Activated T-helper 1 cell treated with anti-CD3 and anti-CD28 coated beads, Interleukin-2, amount 50 U/mL, for 16 hours (primary cell): ENCODE measurements at places on chromosomes 2 and 18.

DNA sequence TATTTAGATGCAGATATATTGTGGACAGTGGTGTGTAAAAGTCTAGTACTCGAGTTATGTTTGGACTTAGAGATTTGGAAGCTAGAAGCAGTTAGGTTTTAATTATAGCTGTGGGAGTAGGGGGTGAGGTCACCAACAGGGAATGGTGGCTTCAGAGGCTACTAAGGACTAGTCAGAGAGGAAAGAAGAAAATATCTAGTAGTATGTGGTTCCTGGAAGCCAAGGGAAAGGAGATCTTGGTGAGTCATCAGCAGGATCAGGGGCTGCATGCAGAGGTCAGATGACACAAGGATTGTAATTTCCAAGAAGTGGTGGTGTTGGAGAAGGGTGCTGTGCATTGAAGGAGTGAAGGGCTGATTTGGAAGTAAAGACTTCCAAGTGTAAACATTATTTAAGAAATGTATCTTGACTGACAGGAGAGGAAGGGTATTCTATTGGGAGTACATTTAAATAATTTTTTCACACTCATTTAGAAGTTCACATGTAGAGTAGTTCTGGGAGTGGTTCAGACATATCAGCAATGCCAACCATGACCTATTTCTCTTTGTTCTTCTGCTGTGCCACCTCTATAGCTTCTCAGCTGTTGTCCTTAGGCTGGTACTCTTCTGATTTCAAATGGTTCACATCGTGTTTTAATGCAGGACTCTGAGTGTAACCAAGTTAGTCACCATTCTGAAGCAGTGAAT is 59.1 kb downstream of the ACSL3 start:
- DNase-seq = no peak

DNA sequence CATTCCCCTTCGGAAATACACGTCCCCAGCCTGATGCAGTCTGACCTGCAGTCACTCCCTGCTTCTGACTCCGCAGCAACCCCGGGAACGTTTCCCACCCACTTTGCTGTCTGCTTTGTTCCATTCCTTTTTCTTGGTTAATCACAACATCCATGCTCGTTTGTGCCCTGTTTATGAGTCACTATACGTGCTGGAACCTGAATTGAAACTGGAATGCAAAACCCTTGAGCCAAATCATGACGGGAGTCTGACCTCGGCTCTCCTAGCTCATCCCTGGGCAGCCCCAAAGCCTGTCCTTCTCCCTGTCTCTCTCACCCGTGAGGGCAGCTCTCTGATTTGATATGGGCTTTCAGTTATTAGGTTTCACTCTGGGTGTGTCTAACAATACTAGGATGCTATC is 57.1 kb upstream of the RNF152 start:
- no peak for DNase-seq

- peak; percentile 11 for DNase-seq
Observed at GRCh38 chr2:12504443-12504842, 212.3 kb upstream of the TRIB2 start.

- DNase-seq = no peak
Observed at GRCh38 chr2:235155163-235155562, 203.3 kb downstream of the SH3BP4 start.

GRCh38 chr2:3756306-3756705 is 52.9 kb downstream of the DCDC2C start:
- no peak for DNase-seq

- no peak for DNase-seq
Observed at GRCh38 chr18:29153091-29153490, 976.2 kb upstream of the CDH2 start.

DNA sequence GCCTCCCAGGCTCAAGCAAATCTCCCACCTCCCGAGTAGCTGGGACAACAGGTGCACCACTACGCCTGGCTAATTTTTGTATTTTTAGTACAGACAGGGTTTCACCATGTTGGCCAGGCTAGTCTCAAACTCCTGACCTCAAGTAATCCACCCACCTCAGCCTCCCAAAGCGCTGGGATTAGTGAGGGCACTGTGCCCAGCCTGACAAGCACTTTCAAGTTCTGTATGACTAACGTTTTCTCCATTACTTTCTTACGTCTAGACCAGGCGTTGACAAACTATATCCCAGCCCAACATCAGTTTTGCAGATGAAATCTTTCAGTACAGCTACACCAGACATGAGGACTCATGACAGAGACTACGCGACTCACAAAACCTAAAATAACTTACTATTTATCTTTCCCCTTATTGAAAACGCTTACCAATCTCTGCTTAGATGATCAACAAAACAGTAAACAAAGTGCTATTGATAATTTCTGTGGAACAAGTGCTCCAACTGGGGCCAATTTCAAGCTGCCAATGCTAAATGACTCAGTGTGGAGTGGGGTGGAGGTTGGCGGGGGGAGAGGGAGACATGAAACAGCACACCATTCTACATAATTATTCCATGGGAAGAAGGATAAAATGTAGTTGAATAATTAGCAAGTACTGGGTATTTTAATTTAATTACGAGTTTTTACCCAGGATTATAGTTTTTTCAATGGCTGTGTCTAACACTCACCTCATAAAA is 59.1 kb downstream of the SAP130 start:
- no peak for DNase-seq

DNA sequence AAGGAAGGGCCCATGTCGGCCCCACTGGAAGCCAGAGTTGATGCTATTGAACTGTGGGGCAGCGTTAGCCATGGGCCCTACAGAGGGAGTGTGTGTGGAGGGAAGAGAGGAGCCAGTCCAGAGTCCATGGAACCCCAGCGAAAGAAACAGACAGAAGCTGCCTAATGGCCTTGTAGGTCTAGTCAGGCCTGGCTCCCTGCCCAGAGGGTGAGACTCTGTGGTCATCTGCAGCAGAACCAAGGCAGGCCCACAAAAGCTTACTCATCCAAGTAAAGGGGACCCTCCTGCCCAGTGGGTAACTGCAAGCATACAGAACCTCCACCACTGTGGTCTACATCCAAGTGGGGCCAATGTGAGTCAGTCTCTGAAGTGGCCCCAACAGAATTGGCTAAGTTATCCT is 439.8 kb downstream of the TGIF1 start:
- no peak for DNase-seq

DNA sequence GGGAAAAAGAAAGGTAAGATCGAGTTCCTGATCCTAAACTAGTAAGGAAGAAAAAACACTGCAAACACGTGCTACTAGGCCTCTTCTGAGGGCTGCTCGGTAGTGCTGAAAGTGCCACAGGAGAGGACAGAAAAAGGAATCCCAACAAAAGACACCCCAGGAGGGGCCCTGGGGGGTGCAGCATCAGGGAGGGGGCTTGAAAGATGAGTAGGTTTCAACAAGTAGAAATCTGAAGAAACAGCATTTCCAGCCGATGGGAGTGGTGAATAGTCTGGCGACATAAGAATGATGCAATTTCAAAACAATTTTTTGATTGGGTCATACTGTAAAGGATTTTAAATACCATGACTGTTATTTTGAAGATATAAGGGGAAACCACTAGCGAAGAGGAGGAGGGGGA is 98.6 kb downstream of the NOL10 start:
- no peak for DNase-seq

- no peak for DNase-seq
Observed at GRCh38 chr2:42339191-42339912, 21.7 kb downstream of the COX7A2L start.

DNA sequence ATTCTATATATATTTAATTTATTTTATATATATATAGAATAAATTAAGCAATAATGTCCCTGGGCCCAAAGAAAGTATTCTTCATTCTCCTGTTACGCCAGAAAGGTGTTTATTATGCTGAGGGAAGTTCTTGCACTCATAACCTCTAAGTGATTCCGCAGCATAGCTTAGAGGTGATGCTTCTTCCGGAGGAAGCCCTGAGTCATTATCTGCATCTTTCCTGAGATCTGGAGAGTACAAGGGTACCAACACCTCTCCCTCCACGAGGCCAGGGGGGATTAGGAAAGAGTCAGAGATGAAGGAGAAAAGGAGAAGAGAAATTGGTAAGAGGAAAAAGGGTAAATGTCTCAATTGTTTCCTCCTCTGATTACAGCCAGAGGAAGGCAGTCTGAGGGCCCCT is 43.1 kb upstream of the RTN4 start:
- no peak for DNase-seq

GRCh38 chr2:177466337-177467195 is 74.0 kb downstream of the AGPS start:
- no peak for DNase-seq

DNA sequence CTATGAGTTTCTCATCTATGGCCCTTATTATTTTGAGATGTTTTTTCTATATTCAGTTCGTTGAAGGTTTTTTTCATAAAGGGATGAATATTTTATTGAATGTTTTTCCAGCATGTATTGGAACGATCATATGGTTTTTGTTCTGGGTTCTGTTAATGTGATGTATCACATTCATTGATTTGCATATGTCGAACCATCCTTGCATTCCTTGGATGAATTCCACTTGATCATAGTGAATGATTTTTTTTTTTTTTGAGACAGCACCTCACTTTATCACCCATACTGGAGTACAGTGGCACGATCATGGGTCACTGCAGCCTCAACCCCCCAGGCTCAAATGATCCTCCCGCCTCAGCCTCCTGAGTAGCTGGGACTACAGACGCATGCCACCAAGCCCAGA is 5.5 kb upstream of the NEMP2 start:
- DNase-seq = no peak

DNA sequence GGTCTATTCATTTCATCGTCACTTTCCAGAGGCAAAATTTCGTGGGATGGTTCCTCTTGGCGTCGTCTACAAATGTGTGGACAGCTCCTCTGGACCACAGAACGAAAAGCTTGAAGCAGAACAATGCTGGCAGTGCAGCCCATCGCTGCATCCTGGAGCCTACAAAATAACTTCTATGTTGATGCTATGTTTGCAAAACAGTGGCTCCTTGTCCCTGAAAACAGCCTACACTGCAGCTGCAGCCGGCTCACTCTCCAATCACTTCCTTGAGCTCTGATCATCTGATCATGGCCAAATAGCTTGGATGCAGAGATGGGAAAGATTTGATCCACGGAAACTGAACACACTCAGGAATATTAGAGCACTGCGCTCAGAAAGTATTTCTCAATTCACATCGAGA is 60.0 kb downstream of the DOCK10 start:
- DNase-seq = no peak

GRCh38 chr2:112869258-112869842 is 32.8 kb upstream of the IL1B start:
- DNase-seq = no peak

DNA sequence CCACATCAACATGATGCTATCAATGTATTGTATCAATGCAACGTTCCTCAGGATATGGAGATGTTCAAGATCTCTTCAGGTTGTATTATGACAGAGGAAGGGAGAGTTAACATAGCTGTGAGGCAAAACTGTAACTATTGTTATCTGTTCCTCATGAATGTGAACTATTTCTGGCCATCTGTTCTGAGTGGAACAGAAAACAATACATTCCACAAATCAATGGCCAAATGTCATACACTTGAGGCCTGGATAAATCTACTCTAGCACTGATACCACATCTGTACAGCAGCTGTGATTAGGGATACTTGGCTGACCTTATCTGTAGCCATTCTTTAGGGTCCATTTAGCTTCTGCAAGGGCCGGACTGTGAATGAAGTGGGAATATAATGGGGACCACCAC is 447.9 kb downstream of the IRS1 start:
- DNase-seq = no peak

GRCh38 chr2:124566518-124566970 is 541.5 kb downstream of the CNTNAP5 start:
- no peak for DNase-seq

DNA sequence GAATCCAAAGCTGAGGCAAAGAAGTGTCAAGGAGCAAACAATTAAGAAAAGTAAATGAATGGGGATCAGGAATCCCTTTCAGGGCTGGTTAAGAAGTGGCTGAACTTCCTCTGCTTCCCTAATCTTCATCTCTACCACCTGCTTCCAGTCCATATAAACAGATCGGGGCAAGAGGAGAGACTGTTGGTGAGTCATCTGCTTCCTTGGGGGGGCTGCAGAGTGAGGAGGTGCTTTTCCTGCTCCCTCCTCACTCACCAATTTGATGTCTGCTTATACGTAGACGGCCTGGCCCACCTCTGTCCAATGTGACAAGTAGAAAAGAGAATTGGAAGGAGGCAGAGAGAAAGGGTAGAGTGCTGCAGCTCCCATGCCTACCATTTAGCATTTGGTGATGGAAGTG is 68.4 kb downstream of the NAB1 start:
- DNase-seq = no peak

DNA sequence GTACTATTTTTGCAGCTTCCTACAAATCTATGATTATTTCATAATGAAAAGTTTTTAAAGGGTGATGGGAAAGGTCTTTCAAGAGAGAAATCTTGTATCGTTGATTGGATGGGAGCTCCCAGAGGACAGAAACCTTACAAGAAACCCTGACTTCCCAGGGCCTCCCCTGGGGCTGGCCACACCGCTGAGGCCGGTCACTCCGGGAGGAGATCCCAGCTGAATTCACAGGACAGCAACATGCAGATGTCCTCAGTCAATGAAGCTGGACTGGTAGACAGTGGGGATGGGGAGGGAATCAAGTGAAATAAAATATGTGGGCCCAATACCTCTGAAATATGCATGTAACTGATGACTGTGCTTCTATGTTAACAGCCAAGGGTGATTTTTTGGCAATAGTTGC is 135.6 kb downstream of the TFCP2L1 start:
- DNase-seq = no peak

DNA sequence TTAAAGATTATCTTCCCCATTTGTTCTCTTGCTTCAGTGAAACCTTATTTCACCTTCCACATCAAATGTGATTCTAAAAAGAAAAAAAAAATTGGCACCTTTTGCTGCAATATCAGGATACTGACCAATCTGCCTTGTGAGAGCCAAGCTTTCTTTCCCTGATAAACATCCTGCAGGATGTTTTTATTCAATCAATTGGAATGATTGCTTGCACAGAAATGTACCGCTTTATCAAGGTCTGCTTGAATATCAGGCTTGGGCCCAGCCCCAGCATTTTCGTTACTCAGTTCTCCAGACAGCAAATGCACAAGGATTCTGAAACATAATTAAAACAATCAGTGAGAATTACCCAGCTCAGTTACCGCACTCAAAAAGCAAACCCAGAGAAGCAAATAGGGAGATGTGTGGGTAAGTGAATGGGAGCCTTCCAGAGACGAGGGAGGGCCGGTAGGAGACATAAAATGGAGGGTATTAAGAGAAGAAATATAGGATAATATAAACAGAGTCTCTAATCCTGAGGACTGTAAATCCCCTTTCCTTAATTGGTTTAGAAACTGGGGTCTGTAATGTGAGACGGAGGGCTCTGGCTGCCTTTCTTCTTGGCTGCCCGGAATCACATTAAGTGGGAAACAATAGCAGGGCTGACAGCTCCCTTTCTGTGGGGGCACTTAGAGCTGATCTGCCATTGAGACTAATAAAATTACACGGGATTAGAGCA is 291.8 kb downstream of the ICOS start:
- no peak for DNase-seq

GRCh38 chr2:119575439-119575838 is 31.2 kb downstream of the CFAP221 start:
- DNase-seq = no peak
